H4 (cell line): ENCODE measurements at places on chromosomes 12 and 14. TPM values are rescaled to one million over a fixed set of nuclear protein-coding genes. Genes with fewer than 3 reads are reported as not detected.

GRCh38 chr14:91291786-91292405 lies 47.4 kb upstream of the GPR68 start:
- DNase-seq = no peak

DNA sequence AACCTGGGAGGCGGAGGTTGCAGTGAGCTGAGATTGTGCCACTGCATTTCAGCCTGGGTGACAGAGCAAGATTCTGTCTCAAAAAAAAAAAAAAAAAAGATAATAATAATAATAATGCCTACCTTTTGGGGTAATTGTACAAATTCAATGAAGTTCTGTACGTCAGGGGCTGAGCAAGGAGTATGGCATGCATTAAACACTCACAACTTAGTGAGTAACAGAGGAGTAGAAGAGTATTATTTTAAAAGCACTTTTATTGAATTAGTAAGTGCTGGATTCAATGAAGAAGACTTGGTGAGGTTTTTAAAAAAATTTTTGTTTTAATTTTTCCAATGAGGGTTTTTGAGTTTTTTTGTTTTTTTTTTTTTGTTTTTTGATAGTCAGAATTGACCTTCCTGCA lies 783.6 kb upstream of the TBX3 start:
- no peak for DNase-seq

GRCh38 chr12:65324551-65324950 lies 46.1 kb downstream of the MSRB3 start:
- no peak for DNase-seq

DNA sequence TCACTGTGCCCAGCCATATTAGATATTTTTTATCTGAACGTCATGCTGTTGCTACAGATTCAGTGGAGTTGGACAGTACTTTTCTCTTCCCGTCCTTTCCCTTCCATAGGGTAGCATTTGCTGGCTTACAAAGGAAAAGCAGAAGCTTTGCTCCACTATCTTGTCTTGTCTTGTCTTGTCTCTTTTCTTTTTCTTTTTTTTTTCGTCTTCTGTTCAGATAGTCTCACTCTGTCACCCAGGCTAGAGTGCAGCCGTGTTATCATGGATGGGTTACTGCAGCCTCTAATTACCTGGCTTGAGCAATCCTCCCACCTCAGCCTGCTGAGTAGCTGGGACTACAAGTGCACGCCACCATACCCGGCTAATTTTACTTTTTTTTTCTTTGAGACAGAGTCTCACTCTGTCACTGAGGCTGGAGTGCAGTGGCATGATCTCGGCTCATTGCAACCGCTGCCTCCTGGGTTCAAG lies 21.1 kb downstream of the OR10G3 start:
- DNase-seq = no peak

Gene DDX23
- 65.5 and 75.0 TPM in 2 replicates for total RNA-seq

Gene FBXO34
- total RNA-seq = 14.1 and 17.3 TPM in 2 replicates

Gene STAC3
- total RNA-seq = not detected in 2 replicates
